ENCODE measurements at places on chromosomes 4 and X.

GRCh38 chrX:13285693-13286092 is 34.2 kb downstream of the ATXN3L start:
- DNase-seq: no peak
- no peaks in the 10 kb centered on the region for H3K36me3 ChIP-seq
- no peaks in the 10 kb centered on the region for H3K27me3 ChIP-seq
- H3K4me1 ChIP-seq: no peaks in the 10 kb centered on the region
- no peak overlapping the region for H3K27ac ChIP-seq
- H3K4me3 ChIP-seq: no peak overlapping the region

DNA sequence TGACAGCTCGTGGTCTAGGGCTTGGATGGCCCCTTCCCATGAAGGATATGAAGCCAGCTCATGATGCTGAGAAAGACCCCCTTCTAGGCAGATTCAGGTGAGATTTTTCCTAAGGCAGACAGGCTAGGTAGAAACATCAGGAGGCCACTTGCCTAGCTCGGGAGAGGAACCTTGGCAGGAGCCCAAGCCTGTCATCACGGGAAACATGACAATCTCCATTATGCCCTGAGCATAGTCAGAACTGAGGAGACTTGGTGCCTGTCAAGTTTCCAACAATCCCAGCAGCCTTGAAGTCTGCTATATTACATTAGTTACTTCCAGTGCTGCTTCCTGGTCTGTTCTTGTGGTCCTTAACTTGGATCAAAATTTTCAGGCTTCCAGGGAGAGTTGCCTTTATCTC is 18.7 kb upstream of the WDR1 start:
- no peak overlapping the region for H3K27ac ChIP-seq
- H3K36me3 ChIP-seq: no peaks in the 10 kb centered on the region
- peaks cover 21% of the 10 kb centered on the region for H3K27me3 ChIP-seq
- DNase-seq: no peak
- H3K4me1 ChIP-seq: no peaks in the 10 kb centered on the region

DNA sequence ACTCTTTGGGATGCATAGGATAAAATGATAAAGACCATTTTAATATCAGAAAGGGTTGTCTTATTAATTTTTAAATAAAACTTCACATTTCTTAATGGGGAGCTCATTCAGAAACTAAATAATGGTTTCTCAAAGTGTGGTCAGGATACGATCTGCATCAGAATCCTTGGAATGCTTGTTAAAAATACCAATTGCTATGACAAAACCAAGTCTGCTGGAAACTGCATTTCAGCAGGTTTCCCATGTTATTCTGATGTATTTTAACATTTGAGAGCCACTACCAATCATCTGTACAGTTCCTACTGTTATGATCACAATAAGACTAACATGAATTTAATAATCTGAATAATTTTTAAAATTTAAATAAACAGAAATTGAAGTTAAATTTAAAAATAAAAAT is 115.1 kb downstream of the SOWAHB start:
- H3K27me3 ChIP-seq: peaks cover 8% of the 10 kb centered on the region
- no peak overlapping the region for H3K27ac ChIP-seq
- H3K4me3 ChIP-seq: no peak overlapping the region
- no peaks in the 10 kb centered on the region for H3K36me3 ChIP-seq
- DNase-seq: no peak

DNA sequence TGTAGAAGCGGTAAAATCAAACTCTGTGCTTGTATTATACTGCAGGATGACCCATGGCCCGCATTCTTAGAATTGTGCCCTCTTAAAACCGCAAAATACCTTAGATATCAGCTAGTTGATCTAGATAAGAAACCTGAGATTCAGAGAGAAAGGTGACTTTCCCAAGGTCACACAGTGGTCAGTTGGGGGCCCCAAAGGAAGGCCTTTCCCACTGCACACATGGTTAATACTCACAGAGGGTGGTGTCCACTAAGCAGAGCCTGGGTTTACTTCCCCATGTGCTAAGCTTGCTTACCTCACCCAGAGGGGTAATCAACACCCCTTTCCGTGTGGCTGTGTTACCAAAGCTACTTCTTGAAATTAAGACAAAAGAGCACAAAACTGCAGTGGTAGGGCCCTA is 66.3 kb downstream of the RBM47 start:
- peaks cover 1% of the 10 kb centered on the region for H3K36me3 ChIP-seq
- H3K4me3 ChIP-seq: no peak overlapping the region
- peaks cover 4% of the 10 kb centered on the region for H3K27me3 ChIP-seq
- peaks cover 4% of the 10 kb centered on the region for H3K4me1 ChIP-seq

DNA sequence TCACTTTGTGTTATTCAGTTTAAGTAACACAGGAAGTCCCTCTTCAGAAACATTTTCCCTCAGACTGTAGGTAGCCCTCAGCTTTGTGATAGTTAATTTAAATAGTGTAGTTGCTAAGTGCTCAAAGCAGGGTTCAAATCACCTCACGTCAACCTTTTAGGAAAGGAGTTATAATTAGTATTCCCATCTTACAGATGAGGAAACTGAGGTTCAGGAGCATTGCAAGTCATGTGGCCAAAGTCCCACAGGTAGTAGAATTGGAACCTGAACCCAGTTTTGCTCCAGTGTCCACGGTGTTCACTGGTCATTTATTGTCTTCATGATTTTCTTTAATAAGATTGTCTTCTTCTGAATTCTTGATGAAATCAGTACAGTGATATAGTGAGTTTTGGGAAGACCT is 4.3 kb upstream of the DCHS2 start:
- no peak for DNase-seq
- H3K27me3 ChIP-seq: peaks cover 55% of the 10 kb centered on the region
- no peak overlapping the region for H3K27ac ChIP-seq

DNA sequence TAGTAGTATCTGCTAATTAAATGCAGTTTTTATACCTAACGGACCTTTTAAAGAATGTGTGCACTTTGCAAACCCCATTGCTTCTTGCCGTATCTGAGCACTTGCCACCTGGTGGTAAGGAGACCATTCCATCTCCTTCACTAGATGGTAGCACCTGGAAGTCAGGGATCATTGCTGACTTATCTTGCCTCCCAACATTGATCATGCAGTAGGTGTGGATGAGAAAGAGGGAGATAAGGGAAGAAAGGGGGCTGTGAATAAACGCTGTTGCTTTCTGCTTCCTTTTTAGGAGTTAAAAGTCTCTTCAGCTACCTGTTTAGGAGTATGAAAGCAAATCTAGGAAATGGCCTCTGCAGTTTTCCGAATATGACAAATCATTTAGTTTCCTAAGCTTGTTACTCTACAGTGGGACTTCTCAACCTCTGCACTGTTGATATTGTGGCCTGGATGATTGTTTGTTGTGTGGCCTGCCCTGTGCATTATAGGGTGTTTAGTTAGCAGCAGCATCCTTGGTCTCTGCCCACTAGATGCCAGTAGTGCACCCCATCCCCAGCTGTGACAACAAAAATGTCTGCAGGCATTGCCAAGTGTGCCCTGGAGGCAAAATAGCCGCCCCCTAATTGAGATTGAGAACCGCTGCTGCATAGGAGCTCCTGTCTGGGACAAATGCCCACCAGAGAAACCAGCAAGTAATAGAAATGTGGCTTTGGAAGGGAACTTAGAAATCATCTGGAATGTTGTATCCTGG is 38.8 kb downstream of the GAB1 start:
- no peaks in the 10 kb centered on the region for H3K27me3 ChIP-seq
- H3K27ac ChIP-seq: no peak overlapping the region
- DNase-seq: no peak
- H3K36me3 ChIP-seq: no peaks in the 10 kb centered on the region

DNA sequence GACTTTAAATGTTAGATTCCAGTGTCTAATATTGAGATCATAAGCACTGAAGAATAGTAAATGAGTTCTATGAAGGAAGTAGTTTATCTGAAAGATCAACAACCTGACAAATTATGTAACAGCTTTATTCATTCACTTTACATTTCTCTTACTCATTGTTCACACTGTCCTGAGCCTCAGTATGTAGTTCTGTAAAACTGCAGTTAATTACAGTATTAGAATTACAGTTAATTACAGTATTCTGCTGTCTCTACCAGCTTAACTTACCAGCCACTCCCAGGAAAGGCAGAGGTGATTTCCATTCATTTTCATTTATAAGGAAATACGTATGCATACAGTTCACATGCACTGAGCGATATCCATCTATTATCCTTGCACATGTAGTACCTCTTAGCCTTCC is 32.7 kb downstream of the NFKB1 start:
- peaks cover 69% of the 10 kb centered on the region for H3K4me1 ChIP-seq
- no peaks in the 10 kb centered on the region for H3K27me3 ChIP-seq
- peak overlapping the region; percentile 58 for H3K27ac ChIP-seq
- peaks cover 54% of the 10 kb centered on the region for H3K36me3 ChIP-seq
- no peak for DNase-seq
- H3K4me3 ChIP-seq: no peak overlapping the region

- no peak for DNase-seq
- H3K4me3 ChIP-seq: no peak overlapping the region
- H3K27ac ChIP-seq: no peak overlapping the region
- H3K36me3 ChIP-seq: no peaks in the 10 kb centered on the region
- H3K4me1 ChIP-seq: no peaks in the 10 kb centered on the region
- H3K27me3 ChIP-seq: no peaks in the 10 kb centered on the region
These were observed 208.7 kb downstream of the PDGFC start for GRCh38 chr4:156762851-156763250.

DNA sequence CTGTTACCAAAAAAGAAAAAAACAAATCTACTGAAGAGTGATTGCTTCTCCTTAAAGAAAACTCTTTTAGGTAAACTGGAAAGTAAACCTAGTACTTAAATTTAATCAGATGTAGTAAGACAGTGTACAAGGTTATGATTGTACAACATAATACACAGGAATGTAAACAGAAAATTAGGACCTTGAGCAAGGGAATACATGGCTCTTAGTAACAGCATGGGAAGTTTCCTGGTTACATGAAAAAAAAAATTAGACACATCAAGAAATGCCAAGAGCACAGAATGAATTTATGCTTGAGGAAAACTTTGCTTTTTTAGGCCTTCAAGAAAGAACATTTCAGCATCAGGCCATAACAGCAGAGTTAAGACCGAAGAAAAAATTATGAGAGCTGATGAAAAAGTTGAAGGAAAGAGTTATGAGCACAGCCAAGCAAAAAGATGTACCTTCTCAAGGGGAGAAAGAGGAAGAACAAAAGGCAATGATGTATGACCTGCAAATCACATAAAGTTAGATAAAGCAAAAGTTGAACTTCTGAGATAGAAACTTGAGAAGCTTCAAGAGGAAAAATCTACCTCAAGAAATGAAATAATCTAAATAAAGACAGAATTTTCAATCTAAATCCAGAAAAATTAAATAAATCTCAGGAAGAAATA is 311.6 kb downstream of the GALNTL6 start:
- H3K27me3 ChIP-seq: no peaks in the 10 kb centered on the region
- H3K36me3 ChIP-seq: no peaks in the 10 kb centered on the region
- no peaks in the 10 kb centered on the region for H3K4me1 ChIP-seq

- H3K4me1 ChIP-seq: no peaks in the 10 kb centered on the region
- DNase-seq: no peak
- no peak overlapping the region for H3K27ac ChIP-seq
- no peak overlapping the region for H3K4me3 ChIP-seq
These were observed 480.3 kb upstream of the GRIA3 start for GRCh38 chrX:122703762-122704161.

DNA sequence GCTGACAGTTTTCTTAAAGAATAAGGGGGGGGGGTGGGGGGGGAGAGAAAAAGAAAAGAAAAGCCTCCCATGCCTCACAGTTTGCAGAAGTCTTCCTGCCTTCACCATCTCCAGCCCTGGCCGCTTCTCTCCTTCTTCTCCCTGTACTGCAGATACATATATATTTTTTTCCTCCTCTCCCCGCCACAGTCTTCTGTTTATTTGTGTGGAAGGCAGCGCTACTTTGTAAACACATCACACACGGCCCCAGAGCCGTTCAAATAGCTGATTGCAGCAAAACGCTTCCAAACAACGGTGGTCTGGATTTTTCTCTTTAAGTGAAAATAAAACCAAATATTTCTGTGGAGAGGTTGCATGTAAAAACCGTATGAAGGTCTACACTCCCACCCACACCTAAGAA is 732 bp downstream of the NLGN4X start:
- peaks cover 43% of the 10 kb centered on the region for H3K27me3 ChIP-seq
- no peaks in the 10 kb centered on the region for H3K36me3 ChIP-seq
- H3K27ac ChIP-seq: no peak overlapping the region

GRCh38 chr4:76246025-76246424 is 5.5 kb upstream of the FAM47E start:
- no peaks in the 10 kb centered on the region for H3K36me3 ChIP-seq
- DNase-seq: no peak
- no peak overlapping the region for H3K4me3 ChIP-seq
- H3K27ac ChIP-seq: no peak overlapping the region
- peaks cover 4% of the 10 kb centered on the region for H3K4me1 ChIP-seq

- no peak overlapping the region for H3K4me3 ChIP-seq
- H3K27me3 ChIP-seq: no peaks in the 10 kb centered on the region
- H3K4me1 ChIP-seq: no peaks in the 10 kb centered on the region
- H3K36me3 ChIP-seq: no peaks in the 10 kb centered on the region
- DNase-seq: no peak
These were observed 21.3 kb downstream of the LRRC66 start for GRCh38 chr4:51998837-51999236.

- no peak within 1 kb of the TSS for H3K27ac ChIP-seq
- H3K4me1 ChIP-seq: no peaks in the 10 kb centered on the region
- H3K4me3 ChIP-seq: no peak within 1 kb of the TSS
- no peaks in the 10 kb centered on the region for H3K36me3 ChIP-seq
- DNase-seq: no peak
These were observed at the start of gene PPBP for GRCh38 chr4:73988061-73988460. Gene PPBP, minus strand, starts transcription at chr4:73988190. Its CDS starts 87 bp downstream, at chr4:73988103.

DNA sequence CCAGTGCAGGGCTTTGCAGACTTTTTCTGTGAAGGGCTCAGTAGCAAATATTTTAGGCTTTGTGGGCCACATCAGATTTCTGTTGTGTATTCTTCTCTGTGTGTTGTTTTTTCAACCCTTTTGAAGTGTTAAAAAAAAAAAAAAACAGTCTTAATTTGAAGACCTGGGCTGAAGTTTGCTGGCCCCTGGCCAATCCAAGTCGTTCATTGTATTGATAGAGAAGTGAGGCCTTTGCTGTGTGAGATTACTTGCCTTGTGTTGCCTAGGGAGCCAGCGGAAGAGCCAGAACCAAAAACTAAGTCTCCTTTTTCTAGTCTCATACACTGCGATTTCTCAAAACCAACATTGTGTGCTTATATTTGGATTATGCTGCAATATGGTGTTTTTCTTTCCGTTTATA is 46.9 kb downstream of the MTM1 start:
- H3K36me3 ChIP-seq: peaks cover 26% of the 10 kb centered on the region
- H3K27me3 ChIP-seq: no peaks in the 10 kb centered on the region
- DNase-seq: no peak
- H3K4me1 ChIP-seq: no peaks in the 10 kb centered on the region

- H3K36me3 ChIP-seq: no peaks in the 10 kb centered on the region
- no peaks in the 10 kb centered on the region for H3K27me3 ChIP-seq
- no peak overlapping the region for H3K4me3 ChIP-seq
- H3K4me1 ChIP-seq: no peaks in the 10 kb centered on the region
- no peak overlapping the region for H3K27ac ChIP-seq
These were observed 300.3 kb upstream of the NWD2 start for GRCh38 chr4:36944232-36944631.

DNA sequence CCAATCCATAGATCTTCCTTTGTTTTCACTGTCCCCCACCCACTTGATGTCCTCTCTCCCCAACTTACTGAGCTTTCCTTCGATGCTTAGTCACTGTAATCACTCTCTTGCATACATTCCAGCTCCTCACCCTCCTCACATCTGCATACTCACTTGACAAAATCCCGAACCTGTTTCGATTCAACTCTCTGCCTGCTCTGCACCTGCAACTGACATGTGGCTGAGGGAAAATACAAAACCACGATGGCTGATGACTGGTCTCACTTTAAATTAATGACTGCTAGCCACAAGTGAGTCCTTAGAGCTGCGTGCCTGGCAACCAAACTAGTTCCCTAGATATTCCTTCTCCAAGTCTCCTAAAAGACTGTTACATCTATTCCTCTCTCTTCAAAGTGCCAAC is 70.4 kb upstream of the FHL1 start:
- no peak overlapping the region for H3K4me3 ChIP-seq
- no peak overlapping the region for H3K27ac ChIP-seq
- DNase-seq: no peak
- no peaks in the 10 kb centered on the region for H3K4me1 ChIP-seq
